GM23248 (cell line): ENCODE measurements at places on chromosomes 4 and X.

GRCh38 chrX:102712216-102712966 lies at the start of gene GPRASP2:
GPRASP2 (plus strand) TSS chrX:102712448; CDS start chrX:102714870, 2,422 bp downstream.
- DNase-seq, result peak; percentile 69

DNA sequence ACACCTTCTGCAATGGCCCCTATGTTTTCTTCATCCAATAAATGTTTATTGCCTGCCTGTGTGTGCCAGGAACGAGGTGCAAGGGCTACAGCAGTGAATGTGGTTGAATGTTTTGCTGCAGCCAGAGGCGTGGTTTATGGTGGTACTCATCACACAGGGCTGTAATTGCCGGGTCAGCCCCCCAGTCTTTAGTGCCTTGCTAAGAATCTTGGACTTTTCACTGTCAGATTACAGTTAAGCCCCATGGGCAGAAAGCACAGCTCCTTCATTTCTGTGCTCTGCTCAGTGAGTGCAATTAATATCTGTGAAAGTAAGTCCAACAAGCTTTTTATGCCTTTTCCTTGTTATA lies 67.8 kb downstream of the TAPT1 start:
- no peak for DNase-seq

DNA sequence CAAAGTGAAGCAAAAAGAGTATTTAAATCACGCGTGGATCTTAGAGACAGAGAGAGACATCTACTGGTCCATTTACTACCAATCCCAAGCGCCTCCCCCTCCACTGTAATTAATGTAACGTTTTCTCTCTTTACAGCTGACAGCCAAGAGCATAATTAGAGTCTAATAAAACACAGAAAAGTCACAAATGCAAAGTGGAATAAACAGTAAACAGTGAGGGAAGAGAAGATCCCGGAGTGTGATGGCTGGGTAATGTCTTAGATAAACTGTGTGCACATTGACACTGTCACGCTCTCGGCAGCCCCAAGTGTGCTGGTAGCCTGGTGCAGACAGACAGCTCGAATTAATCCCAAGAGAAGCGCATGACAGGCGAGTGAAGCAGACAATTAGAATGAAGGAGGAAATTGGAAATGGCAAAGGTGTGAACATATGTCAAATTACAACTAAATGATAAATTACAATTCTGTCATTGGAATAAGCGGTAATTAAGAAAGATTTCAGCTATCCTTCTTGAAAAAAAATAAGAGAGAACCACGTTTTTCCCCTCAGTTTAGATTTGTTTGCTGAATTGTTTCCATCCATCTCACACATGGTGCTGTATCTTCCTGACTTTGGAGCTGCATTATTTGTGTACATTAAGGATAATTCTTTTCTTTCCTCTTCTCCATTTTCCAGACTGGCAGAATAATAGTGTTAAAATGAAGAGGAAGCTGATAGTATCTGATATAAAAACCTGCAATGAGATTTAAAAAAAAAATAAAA lies 100.1 kb downstream of the CXXC4 start:
- no peak for DNase-seq

DNA sequence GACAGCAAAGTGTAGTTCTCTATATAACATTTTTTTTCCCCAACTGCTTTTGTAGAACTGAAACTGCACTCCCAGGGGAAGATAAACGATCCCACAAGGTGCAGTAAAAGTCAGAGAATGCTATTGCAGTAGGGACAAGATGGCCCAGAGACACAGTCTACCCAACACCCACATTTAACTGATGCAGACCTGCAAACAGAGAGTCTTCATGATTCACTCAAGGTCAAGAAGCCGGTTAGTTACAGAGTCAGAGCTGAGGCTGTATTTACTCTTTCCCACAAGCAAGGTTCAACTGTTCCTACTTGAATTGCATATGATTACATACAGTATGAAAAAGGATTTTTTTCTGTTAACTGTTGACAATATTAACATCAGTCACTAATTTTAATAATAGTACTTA lies 654.6 kb downstream of the IL1RAPL1 start:
- DNase-seq, result no peak

DNA sequence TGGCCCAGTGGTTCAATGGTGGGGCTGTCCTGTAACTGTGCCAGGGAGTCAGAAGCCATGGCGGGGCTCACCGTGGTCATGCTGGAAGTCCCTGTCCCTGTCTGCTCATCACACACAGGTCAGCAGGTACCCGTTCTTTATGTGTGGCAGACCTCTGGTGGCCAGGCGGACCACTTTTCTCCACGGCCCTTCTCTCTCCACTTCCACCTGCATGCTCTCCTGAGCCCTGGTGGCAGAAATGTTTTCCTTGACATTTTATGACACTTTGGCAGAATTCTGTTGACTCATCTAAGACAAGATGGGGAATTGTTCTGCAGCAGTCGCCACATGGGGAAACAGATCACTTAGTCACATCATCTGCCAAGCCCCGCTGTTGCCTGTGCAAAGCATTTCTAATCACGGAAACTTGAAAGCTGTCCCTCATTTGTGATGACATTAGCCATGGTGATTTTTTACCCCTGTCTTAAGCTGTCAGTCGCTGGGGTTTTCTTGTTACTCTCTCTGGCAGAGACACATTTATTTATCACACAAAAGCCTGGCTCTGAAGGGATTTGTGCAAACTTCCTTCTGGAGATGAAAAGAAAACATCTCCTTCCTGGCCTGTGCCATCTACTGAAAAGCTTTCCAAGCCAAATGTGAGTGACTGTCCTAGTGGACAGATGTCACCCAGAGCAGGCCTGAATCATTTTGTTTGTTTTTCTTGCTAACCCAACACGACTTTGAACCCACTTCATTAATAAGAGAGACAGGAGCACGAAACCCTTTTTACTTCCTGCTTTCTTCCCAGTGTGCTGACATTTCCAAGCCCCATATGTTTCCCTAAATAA lies 38.8 kb upstream of the STIM2 start:
- peak; percentile 20 for DNase-seq

DNA sequence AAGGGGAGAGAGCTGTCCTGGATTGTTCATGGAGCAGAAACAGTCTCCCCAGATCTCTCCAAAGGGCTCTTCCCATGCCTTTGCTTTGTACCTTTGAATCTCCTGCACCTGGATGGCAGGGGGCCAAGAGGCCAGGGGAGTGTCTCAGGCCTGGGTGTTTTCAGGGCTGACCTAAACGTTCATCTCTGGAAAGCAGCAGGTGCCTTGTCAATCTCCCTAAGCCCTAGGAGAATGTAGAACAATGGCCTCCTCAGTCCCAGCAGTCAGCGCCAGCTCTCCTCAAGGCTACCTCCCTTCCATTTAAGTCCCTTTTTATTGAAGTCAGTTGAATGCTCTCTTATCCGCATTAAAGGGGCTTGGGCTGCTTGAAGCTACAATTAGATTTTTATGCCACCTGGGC lies 31.2 kb upstream of the NSUN7 start:
- DNase-seq, result no peak

DNA sequence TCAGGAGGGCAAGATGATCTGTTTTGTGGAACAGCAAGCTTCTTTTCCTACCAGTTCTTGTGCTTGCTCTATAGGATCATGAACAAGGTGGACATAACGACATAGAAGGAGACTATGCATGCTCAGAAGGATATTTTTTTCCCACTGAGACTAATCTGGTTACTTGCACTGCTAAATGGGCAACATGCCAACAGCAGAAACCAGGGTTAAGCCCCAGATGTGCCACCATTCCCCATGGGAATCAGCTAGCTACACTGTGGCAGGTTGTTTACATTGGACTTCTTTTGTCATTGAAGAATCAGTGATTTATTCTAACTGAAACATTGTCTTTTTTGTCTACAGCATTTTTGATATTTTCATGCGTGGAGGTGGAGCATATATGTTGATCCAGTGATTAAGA lies 165.6 kb downstream of the C4orf33 start:
- no peak for DNase-seq

DNA sequence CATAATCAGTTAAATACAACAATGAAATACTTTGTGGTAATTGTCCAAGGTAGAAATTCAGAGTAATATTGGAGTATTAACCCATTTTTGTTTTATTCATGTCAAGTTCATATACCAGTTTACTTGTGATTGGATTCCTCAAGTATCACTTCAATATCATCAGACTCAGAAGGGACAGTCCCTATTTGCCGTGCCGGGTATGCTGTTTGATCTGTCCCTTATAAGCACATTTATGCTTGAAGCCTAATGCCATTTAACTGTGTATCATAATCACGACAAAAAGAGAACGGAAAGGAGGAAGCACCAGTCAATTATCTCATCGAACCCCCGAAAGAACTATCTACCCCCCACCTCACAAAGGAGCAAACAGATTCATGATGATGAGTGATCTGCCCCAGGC lies 171.0 kb upstream of the TBL1X start:
- DNase-seq, result no peak

DNA sequence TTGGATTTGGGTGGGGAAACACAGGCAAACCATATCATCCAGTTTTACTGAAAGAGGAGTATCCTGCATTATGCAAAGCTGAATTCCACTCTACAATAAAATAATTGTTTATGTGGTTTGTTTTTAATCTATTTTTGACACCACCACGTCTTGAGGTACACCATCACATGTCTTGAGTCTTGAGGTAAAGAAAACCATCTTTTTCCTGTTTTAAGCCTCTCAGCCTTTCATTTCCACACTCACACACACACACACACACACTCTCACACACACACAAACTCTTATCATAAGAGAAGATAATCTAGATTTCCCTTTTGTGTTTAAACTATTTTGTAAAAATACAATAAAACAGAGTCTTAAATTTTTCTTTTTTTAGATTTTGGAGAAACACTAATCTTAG lies 32.0 kb downstream of the SPIN3 start:
- no peak for DNase-seq

DNA sequence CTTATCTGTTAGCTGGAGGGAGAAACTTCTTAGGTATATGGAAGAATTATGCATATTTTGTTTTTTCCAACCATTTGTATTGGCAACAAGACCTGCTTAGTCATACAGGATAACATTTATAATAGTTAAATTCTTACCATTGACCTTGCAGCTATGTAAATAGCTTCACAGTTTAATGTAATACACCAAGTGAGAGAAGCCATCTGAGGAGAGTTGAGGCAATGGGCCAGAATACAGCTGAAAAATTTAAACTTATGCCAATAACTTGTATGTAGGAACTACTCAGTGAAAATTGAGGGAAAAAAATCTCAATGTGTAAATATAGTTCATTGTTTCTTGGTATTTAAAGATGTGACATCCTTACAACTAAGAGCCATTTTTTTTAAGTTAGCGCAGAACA lies 273.5 kb downstream of the DACH2 start:
- no peak for DNase-seq
